ENCODE measurements at places on chromosomes 4 and X.

- no peak for DNase-seq
Observed at GRCh38 chr4:151206241-151207005, 70.5 kb upstream of the PRSS48 start.

DNA sequence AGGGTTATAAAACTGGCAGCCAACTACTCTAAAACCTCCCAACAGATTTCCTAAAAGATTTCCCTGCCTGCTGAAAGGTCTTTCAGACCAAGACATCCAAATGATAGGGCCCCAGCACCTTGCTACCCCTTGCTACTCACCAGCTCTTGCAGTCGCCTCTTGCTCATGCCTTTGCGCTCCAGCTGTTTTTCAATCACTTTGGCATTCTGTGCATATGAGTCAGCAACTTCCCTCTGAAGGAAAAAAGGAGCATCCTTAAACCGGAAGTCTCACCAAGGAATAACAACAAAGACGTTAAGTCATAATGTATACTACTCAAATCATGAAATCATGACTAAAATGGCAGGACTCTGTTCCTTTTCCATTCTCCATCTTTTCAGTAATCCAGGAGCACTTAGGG is 24.0 kb downstream of the STEEP1 start:
- DNase-seq = no peak

DNA sequence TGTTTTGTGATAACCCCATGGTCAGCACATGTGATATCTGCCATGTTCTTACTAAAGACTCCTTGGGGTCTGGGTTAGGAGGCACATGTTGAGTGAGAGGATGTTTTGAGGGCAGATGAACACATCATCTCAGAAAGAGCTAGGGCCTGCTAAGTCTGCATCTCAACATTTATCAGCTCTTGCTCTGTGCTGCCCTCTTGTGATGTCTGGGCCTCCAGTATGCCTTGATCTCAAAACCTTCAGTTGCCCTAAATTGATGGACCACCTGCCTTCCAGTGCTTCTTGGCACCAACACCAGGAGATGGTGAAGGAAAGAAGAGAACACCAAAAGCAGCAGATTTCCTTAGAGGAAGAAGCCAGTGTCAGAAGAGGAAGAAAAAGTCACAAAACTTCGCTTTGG is 22.5 kb downstream of the MID1 start:
- no peak for DNase-seq

DNA sequence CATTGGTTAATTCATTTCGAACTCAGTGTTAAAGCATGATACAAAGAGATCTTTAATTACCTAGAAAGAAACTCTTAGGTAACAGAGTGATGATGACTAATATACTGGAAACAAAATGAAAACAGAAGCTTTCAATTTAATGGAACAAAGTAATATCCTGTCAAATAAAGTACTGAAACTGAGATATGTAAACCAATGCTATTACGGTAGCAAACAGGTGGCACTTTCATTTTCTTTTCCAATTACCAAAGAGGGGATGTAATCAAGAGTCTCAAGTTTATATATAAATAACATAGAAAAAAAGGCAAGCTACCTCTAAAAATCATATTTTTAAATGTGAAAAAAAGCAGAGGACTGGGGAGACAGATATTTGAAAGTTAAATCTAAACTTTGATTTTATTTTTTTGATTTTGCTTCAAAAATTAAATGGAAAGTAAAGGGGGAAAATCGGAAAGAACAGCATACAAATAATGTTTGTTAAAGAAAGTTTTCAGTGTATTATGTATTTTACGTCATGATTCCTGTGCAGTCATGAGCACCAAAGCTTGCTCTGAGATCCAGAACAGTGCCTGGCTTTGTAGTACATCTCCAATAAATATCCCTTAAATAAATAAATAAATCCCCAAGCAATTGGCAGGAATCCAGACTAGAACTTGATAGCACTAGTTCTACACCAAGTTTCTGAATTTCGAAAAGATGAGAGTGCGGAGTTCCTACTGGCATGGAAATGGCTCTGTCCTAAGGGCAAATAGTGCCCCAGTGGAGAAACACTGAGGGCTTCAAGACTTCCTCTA is 25.0 kb upstream of the RAPGEF2 start:
- DNase-seq = no peak

DNA sequence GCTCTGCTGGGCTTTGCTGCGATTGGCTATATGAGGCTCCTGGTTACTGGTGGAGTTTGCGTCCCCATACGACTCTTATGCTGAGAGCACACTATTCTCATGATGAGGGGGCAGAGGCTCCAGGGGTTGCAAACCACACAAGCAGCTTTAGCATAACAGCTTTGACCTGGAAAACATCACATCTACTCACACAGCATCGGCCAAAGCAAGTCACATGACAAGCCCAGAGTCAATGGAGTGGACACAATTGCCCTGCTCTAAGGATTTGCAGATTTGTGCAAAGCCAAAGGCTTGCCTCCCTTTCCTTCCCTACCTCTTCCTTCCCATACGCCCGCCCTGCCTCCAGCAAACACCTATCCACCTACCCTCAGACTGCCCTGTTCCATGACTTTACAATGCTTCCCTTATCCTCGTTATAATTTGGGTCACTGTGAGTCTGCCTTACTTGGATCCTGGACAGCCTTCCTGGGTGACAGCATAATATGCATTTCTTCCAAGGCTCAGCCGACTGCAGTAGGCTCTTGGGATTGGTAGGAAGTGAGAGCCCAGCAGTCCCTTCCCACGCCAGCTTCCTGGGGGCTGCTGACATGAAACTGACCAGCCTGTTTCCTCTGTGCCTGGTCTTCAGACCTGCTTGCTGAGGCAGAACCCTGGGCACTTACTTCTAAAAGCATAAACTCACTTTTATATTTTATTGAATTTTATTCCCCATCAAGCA is 208.2 kb upstream of the PSAPL1 start:
- DNase-seq = no peak

- DNase-seq = no peak
Observed at GRCh38 chr4:126957987-126958386, 674.8 kb upstream of the INTU start.

- DNase-seq = no peak
Observed at GRCh38 chrX:107675823-107676555, 47.7 kb downstream of the PRPS1 start.

GRCh38 chrX:28876901-28877300 is 289.7 kb downstream of the IL1RAPL1 start:
- no peak for DNase-seq

All from activated T-cell treated with anti-CD3 and anti-CD28 coated beads, Interleukin-2, amount 50 U/mL, for 24 hours (primary cell).